ENCODE measurements at places on chromosomes 12 and 14.

DNA sequence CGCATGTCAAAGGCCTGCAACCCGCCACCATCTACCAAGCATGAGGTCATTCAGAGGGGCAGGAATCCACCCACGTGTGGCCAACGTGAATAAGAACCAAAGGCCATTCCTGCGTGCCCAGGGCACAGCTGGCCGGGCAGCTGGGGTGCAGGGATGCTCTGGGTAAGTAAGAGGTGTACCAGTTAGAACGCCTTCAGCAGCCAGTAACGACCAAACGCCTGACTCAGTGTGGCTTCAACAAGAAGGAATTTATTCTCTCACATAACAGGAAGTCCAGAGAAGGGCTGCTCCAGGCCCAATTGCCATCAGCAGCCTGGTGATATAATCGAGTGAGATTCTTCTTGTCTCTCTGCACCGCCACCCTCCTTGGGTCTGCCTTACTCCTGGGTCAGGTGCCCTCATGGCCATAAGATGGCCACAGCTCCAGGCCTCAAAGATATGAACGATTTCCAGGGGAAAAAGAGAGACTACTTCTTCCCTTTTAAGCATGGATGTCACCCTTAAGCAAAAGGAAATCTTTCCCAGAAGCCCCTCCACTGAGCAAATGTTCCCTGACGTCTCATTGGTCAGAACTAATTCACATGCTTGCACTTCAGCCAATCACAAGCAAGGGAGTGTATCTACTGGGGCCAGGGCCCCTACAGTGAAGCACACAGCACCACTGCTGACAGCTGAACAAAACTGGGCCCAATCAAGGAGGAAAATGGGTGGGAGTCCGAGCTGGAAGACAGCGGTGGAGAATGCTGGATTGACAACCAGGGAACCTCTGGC is 7.3 kb downstream of the TTC7B start:
- H3K36me3 ChIP-seq: no peaks in the 10 kb centered on the region
- H3K4me1 ChIP-seq: peaks cover 56% of the 10 kb centered on the region
- no peaks in the 10 kb centered on the region for H3K27me3 ChIP-seq

DNA sequence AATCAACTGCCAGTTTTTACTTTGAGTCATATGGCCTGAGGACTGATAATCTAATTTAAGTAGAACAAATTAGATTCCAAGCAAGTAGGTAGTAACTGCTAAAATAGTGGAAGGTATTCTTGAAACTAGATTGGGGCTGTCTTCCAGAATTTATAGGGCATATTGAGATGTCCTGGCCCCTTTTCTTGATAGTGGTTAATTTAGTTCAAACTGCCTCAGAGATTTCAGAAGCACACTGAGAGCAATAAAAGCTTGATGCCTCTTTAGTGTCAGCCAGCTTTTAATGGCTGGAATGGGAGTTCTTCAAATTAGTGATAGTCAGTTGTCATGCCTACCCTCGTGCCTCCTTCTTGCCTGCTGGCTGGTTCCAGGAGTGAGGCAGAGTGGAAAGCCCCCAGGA is 120.5 kb downstream of the AKAP6 start:
- DNase-seq: no peak
- no peaks in the 10 kb centered on the region for H3K36me3 ChIP-seq
- no peak overlapping the region for H3K4me3 ChIP-seq
- H3K27ac ChIP-seq: no peak overlapping the region
- H3K4me1 ChIP-seq: no peaks in the 10 kb centered on the region

DNA sequence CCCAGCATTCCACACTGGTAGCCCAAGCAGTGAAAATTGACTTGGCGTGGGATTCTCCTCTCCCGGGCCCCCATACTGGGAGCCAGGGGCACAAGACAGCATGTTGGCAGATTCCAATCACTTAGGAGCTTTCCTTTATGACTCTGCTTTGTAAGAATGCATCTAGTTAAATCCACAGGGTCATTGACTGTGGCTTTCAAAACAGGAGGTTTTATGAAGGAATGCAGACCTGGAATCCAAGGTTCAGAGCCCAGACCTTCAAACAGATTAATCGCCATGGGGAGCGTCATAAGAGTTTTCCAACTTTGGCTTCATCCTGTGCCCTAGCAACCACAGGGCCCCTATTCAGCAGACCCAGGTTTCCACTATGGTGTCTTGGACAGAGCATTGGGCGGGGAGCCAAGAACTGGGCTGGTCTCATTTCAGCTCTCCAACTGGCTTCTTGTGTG is 76.4 kb upstream of the RMST start:
- H3K4me3 ChIP-seq: no peak overlapping the region
- H3K4me1 ChIP-seq: no peaks in the 10 kb centered on the region
- H3K27me3 ChIP-seq: no peaks in the 10 kb centered on the region
- no peaks in the 10 kb centered on the region for H3K36me3 ChIP-seq

DNA sequence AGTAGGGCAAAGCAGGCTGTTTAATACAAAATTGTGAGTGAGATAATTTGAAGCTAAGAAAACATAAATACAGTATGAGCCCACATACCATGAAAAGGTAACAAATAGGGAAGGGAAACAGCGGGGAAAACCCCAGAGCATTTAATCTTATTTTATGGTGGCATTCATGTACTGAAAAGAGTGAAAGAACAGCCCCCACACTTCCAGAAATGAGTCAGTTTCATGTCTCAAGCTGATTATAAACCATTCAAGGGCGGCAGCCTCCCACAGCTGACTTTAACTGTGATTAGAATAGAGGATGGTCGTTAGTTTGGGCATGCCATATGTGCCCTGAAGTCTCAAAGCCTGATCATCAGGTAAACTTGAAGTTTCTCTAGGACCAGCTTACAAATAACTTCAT is 64.5 kb downstream of the FOXG1 start:
- no peaks in the 10 kb centered on the region for H3K36me3 ChIP-seq
- no peaks in the 10 kb centered on the region for H3K27me3 ChIP-seq
- H3K4me1 ChIP-seq: no peaks in the 10 kb centered on the region
- no peak for DNase-seq
- no peak overlapping the region for H3K4me3 ChIP-seq

- no peak overlapping the region for H3K27ac ChIP-seq
- no peaks in the 10 kb centered on the region for H3K36me3 ChIP-seq
- DNase-seq: no peak
- H3K27me3 ChIP-seq: no peaks in the 10 kb centered on the region
Measured at GRCh38 chr14:79528828-79529416, 682.4 kb downstream of the DIO2 start.

DNA sequence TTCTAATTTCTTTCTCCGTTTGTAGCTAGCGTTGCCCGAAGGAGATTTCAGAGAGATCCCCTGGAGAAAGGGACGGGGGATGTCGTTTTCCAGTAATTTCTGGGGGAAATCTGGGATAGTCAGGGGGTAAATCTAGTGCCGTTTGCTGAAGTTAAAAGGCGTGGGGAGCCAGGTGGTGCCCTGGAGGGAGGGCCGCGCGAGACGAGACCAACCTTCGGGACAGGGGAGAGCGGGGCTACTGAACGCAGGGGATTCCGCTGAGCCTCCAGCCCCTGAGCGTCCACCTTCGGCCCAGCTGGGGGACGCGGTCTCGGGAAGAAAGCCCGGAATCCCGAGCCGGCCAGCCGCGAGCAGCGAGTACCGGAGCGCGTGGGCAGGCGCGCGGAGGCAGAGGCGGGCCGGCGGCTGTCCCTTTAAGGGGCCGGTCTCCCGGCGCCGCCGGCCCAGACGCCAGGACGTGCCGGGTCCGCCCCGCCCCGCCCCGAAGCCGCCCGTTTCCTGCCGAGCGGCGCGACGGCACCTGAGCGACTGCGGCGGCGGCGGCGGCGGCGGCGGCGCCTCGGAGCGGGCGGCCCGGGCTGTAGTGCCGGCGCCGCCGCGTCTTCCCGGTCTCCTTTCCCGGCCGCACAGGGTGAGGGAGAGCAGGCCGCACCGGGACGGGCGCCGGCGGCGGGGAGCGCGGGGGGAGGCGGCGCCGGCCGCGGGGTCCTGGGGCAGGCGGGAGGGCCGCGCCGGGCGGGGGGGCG is at the start of gene KTN1:
Gene KTN1, plus strand, starts transcription at position 484 of the 746 bp plus-strand sequence. CDS start 31,842 bp downstream, outside the sequence.
- peak within 1 kb of the TSS; percentile 59 for H3K27ac ChIP-seq
- H3K27me3 ChIP-seq: no peaks in the 10 kb centered on the region
- no peaks in the 10 kb centered on the region for H3K36me3 ChIP-seq

DNA sequence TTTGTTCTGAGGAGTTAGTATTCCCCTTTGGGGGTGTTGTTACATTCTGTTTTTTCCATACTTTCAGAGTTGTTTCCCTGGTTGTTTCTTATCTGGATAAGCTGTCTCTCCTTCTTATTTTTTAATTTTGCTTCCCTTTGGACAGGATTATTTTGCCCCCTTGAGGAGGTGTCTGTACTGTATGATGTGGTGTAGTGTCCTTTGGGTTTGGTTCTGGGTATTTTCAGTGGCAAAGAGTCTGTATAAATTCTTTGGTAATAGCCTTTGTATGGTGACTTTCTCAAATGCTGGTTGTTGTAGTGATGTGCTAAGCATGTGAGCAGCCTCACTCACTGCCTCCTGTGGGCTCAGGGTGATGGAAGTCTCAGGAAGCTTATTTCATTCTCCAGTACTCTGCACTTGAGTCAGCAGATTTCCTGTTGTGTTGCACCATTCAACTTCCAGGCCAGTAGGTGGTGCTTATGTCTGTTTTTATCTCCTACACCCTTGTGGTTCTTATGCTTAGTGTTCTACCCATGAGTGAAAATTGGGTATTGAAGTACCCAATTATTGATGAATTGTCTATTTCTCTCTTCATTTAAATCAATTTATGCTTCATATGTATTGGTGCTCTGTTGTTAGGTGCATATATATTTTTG is 103.3 kb upstream of the PMCH start:
- no peaks in the 10 kb centered on the region for H3K36me3 ChIP-seq
- no peak overlapping the region for H3K27ac ChIP-seq
- H3K4me3 ChIP-seq: no peak overlapping the region
- H3K4me1 ChIP-seq: no peaks in the 10 kb centered on the region

DNA sequence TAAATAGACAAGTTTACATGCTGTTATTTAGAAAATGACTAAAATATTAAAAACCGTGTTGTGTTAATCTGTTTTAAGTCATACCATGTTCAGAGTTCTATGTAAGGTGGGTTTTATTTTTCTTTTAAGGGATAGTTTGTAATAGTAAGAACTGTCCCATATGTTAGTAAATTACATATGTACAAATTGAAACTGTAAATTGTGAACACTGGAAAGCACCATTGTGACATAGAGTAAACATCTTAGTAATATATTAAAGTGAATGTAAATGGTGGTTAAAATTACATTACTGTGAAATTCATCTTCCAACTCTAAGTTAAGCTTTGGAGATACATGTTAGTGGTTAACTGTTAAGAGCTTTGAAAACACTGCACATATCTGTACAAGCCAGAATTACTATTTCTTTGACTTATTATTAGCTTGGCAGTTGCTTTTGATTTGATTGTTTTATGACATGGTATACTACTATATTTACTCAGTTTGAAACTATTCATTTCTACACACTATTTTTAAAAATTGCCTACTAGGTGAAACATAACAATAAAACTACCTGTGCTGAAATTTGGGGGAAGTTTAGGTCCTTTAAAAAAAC is 27.4 kb upstream of the DIP2B start:
- no peak for DNase-seq
- H3K36me3 ChIP-seq: peaks cover 6% of the 10 kb centered on the region
- no peak overlapping the region for H3K27ac ChIP-seq
- H3K4me3 ChIP-seq: no peak overlapping the region

DNA sequence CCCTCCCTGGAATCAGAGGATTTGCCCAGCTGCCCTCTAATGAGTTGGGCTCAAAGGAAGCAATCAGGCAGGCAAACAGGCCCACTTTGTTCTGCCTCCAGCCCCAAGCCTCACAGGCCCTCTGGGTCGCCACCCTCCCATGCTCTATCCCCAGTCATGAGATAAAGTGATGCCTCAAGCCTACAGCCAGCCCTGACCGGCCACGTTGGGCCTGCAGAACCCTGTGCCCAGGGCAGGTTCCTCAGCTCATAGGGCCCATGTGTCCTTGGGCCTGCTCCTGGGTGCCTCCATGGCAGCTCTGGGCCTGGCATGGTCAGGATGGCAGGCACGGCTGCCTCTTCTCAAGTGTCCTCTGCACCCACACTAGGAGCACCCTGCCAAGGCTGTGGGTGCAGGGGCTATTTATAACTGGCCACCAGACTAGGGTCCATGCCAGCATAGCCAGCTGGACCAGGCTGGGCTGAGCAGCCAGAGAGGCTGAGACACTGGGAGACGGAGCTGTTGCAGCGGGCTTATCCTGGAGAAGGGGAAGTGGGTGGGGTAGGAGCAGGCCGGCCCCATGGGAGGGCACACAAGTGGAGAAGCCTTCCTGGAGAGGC is 20.2 kb downstream of the HDAC7 start:
- no peak overlapping the region for H3K4me3 ChIP-seq
- H3K27me3 ChIP-seq: no peaks in the 10 kb centered on the region
- no peaks in the 10 kb centered on the region for H3K36me3 ChIP-seq
- H3K27ac ChIP-seq: no peak overlapping the region
- no peak for DNase-seq
- H3K4me1 ChIP-seq: peaks cover 52% of the 10 kb centered on the region

DNA sequence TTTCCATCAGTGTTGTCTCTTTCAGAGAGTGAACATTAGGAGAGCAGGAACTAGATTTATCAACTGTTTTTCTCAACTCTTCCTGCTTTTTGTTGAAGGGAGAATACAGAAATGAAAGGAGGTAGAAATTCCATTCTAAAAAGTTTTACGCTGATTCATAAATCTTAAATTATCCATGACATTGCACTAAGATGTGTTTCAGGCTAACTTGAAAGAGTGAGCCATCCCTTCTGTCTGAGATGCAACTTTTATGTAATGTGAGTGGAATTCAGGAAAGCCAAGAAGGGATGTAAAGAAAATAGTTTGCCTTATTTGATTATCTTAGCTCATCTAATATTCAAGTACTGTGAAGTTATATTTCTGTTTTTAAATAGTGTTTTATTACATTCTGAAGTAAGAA is 349.5 kb upstream of the RGS6 start:
- no peaks in the 10 kb centered on the region for H3K27me3 ChIP-seq
- no peak overlapping the region for H3K27ac ChIP-seq
- DNase-seq: no peak

GRCh38 chr12:19382111-19382526 is 57.2 kb upstream of the AEBP2 start:
- no peak overlapping the region for H3K4me3 ChIP-seq
- no peaks in the 10 kb centered on the region for H3K27me3 ChIP-seq
- no peaks in the 10 kb centered on the region for H3K36me3 ChIP-seq
- H3K4me1 ChIP-seq: no peaks in the 10 kb centered on the region
- DNase-seq: peak; percentile 40
- no peak overlapping the region for H3K27ac ChIP-seq
